Activated T-cell treated with anti-CD3 and anti-CD28 coated beads, Interleukin-2, amount 50 U/mL, for 48 hours (primary cell): ENCODE measurements at places on chromosomes 2 and 18.

GRCh38 chr2:199883474-199884212 lies 27.4 kb upstream of the C2orf69 start:
- DNase-seq = no peak

GRCh38 chr2:178860551-178860950 lies 53.3 kb upstream of the TTN start:
- no peak for DNase-seq

- DNase-seq = no peak
Observed at GRCh38 chr18:52588931-52589330, 248.9 kb downstream of the DCC start.

- no peak for DNase-seq
Observed at GRCh38 chr2:224893848-224894247, 148.4 kb downstream of the DOCK10 start.

DNA sequence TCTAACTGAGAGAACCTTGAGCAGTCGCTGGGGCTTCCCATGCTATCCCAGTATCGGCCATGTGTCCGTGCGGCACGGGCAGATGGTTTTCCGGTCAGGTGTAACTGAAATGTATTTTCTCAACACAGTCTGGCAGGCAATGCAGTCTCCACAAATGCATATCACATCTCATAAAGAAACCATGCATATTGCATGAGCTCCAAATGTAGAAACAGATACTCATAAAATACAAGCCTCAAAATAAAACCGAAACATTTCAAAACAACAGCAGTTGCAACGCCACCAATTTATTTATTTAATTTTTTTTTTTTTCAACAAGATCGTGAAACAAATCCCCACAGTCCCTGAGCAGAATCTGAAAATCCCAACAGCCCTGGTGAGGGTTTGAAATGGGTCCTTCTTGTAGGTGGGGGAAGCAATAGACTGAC lies 299.4 kb downstream of the LPIN1 start:
- no peak for DNase-seq

- DNase-seq = no peak
Observed at GRCh38 chr2:125227843-125228392, 1202.8 kb downstream of the CNTNAP5 start.

DNA sequence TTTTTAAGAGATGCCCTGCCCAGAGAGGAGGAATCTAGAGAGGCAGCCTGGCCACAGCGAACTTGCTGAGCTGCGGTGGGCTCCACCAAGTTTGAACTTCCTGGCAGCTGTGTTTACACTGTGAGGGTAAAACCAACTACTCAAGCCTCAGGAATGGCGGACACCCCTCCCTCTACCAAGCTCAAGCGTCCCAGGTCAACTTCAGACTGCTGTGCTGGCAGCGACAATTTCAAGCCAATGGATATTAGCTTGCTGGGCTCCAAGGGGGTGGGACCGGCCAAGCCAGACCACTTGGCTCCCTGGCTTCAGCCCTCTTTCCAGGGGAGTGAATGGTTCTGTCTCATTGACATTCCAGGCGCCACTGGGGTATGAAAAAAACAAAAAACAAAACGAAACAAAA lies 289.4 kb downstream of the KCNS3 start:
- DNase-seq = no peak

- DNase-seq = peak; percentile 87
Observed at GRCh38 chr2:31233741-31234682, at the start of gene EHD3. Gene EHD3 (plus strand): TSS chr2:31234152. CDS start chr2:31234622, 470 bp downstream.

DNA sequence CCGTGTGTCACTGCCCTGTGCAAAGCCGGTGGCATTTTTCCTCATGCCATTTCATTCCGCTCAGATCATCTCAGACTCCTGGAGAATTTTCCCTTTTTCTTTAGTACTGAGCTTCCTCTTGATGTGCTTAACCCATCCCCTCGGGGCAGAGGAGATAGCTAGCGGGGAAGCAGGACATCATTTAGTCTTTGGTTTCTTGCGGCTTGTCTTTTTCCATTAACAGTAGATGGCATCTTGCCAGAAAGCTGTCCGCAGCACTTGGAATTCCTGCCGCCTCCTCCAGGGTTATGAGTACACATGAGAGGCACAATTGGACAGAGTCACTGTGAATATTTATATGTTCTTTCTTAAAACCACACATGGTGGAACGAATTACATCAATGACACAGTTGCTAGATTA lies 226.6 kb downstream of the ALPK2 start:
- DNase-seq = no peak

DNA sequence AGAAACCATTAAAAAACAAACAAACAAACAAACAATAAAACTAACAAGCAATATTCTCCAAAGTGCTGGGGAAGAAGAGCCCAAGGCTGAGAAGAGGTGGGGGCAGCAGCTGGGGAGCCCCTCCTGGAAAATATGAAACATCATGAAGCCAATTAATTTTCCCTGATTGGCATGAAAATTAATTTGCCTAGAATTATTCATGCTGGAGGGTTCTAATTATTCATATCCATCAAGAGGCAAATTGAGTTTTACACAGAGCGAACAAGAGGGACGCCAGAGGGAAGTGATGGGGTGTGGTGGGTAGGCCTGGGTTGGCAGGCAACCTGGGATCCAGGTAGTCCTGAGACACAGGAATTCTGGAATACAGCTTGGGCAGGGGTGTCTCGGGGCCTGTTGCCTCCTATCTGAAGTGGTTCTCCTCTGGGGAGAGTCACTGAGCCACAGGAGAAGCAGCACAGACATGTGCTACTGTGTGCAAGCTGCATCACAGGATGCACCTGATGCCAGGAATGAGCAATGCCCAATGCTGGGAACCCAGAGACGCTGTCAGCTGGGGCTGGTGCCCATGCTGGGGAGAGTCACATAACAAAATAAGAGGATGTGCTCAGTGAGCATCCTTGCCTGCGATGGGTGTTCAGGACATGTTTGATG lies 100.5 kb downstream of the TEX51 start:
- no peak for DNase-seq

DNA sequence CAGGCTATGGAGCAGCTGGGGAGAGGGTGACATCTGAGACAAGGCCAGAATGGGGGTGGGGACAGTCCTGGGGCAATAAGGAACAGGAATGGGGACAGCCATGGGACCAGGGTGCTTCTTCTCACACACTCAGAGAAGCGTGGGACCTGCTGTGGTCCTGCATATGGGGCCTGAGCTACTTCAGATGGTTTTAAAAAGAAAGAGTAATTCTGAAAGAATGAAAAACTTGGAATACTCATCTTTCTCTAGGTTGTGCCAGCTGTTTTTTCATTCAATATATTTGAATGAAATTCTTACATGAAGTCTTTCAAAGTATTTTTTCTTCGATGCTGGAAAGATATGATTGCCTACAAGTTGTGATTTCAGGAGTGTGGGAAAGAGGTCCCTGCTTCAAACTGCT lies 227.5 kb upstream of the APCDD1 start:
- no peak for DNase-seq

DNA sequence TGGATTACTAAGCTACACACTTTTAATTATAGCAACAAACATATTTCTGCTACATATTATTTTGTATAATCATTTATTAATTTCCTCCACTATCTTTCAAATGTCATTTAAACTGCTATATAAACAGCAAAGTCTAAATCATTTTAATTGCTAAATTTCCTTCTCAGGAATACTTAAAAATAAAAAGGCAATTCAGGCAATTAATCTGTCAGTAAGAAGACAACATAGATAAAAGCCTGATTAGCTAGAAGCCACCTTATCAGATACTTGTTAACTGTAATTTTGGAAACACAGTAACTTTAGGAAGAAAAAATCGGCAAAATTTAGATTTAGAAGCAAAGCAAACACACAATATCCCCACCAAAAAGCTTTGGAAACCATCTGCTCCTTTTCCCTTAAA lies 188.2 kb upstream of the ZNF804A start:
- DNase-seq = no peak

DNA sequence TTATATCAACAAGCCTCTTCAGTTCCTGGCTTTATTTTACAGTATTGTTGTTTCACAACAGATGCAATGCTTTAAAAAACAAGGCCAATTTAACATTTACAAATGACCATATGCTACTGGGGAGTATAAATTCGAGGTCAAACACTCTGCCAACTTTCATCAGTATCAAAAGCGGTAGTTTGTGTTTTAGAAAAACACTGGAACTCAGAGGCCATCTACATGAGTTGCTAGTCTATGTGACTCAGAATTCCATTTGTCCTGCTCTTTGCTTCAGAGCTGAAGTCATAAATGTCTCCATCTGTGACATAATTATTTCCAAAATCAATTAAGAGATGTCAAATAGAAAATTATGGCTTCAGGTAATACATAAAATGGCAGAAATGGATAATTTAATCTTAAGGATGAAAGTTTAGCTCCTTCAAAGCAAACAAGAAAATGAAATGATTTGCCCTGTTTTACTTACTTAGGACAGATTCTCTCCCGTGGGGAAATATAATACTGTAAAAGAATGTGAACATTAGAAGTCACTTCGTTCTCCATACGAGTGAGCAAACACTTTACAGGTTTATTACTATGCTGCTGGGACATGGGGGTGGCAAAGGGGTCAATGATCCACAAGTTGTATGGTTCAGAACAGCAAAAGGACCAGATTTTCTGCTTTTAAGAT lies 3.7 kb downstream of the MEX3C start:
- no peak for DNase-seq

DNA sequence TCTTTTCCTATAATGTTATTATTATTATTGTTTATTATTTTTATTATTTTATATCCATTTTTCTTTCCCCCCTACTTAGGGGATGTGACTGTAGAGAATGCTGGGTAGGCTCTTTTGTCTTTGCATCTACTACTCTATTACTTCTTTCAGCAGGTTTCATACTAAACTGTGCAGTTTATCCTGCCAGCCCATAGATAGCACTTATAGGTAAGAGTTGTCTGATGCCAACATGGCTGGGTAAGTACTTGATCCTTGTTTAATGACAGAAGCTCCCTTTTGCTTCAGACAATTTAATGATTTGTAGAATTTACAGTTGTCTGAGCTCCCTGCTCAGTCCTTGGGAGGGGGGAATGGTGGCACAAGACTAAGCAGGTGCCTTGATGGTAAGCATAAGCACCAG lies 262.9 kb upstream of the CDH2 start:
- no peak for DNase-seq

- no peak for DNase-seq
Observed at GRCh38 chr2:120243211-120243610, 9.4 kb upstream of the RALB start.

DNA sequence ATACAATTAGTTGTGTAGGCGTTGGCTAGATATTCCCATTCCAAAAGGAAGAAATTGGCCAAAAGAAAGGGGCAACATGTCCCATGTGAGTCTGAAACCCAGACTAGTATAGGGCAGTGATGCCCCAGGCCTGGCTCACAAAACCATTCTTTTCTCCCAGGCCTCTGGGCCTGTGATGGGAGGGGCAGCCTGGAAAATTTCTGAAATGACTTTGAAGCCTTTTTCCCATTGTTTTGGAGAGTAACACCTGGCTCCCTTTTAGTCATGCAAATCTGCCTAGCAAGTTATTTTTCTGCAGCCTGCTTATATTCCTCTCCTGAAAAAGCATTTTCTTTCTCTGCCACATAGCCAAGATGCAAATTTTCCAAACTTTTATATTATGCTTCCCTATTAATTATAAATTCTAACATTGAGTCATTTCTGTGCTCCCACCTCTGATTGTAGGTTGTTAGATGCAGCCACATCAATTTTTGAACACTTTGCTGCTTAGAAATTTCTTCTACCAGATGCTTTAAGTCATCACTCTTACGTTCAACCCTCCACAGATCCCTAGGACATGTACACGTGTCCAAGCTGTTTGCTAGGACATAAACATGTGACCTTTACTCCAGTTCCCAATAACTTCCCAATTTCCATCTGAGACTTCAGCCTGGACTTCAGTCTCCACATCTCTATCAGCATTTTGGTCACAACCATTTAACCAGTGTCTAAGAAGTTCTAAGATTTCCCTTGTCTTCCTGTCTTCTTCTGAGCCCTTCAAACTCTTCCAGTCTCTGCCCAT lies 76.1 kb upstream of the MC4R start:
- no peak for DNase-seq

GRCh38 chr2:231482806-231483391 lies 18.6 kb upstream of the NCL start:
- peak; percentile 85 for DNase-seq

- DNase-seq = peak; percentile 6
Observed at GRCh38 chr2:128641421-128642080, 322.9 kb upstream of the HS6ST1 start.

DNA sequence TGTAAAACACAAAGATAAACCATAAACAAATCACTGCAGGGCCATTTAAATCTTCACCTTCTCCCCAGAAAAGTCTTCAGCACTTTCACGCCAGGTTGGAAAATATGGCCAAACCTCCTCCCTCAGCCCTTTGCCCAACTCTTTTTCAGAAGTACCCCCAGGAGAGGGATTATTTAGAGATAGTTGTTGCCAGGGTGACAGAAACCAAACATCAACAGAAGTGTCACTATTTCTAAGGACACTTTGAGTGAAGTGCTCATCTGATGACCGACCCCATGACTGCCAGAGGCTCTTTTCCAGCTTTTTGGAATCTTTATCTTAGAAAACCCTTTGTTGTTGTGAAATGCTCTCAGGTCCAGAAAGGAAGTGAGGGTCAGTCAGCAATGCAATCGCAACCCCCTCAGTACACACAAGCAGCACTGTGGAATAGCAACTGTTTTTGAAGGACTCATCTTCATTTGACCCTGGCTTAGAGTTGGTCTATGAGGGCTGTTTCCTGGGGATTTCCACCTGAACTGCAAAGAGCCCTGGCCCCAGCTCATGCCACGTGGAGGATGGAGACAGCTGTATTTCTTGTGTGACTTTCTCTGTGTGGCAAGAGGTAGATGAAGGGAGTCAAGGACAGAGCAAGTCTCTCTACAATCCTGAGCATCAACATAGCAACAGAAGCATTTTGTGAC lies 114.0 kb upstream of the STON1 start:
- no peak for DNase-seq

DNA sequence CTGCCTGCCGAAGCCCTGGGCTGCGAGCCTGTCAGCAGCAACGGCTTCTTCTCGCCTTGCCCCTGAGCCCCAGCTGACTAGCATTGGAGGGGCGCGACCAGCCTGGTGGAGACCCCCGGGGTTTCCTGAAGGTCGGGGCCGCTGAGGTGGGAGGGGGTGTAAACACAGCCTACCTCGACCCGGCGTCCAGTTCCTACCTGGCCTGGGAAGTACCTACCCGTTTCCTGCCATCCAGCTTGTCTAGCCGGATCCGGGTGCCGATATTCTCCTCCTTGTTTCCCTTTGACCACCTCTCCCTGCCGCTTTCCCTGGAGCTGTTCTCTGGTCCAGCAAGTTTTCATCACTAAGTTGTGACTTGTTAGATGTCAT lies 511 bp downstream of the MOB4 start:
- no peak for DNase-seq

- DNase-seq = no peak
Observed at GRCh38 chr2:230224458-230224857, 1.1 kb upstream of the SP140 start.

- no peak for DNase-seq
Observed at GRCh38 chr2:239019183-239019581, 171.3 kb downstream of the TWIST2 start.
